ENCODE measurements at places on chromosomes 12 and 14.

- DNase-seq, result no peak
These were observed 12.5 kb downstream of the TM7SF3 start for GRCh38 chr12:27001663-27002062.

DNA sequence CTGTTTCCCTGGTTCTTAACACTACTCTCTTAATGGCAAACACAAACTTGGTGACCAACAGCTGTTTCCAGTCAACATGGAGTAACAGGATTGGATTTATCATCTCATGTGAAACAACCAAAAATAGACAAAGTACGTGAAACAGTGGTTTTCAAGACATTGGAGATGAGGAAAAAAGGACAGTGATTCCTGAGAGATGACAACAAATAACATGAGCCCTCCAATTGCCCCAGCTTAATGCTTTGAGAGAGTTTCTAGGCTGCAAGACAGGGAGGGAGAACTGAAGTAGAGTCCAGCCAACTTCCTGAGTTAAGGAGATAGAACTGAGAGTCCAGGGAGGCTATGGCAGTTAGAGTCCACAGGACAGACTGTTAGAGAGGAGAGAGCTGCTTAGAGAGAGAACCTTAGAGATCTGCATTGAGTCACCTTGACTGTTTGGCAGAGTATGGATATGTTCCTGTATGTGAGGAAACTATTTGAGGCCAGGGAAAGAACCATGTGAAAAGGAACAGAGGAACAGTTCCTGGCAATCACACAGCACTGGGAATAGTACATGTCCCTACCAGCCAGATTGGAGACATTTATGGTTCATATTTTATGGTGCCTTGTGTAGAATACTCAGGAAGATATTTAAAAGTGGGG is 106.4 kb downstream of the PCNX1 start:
- no peak for DNase-seq

DNA sequence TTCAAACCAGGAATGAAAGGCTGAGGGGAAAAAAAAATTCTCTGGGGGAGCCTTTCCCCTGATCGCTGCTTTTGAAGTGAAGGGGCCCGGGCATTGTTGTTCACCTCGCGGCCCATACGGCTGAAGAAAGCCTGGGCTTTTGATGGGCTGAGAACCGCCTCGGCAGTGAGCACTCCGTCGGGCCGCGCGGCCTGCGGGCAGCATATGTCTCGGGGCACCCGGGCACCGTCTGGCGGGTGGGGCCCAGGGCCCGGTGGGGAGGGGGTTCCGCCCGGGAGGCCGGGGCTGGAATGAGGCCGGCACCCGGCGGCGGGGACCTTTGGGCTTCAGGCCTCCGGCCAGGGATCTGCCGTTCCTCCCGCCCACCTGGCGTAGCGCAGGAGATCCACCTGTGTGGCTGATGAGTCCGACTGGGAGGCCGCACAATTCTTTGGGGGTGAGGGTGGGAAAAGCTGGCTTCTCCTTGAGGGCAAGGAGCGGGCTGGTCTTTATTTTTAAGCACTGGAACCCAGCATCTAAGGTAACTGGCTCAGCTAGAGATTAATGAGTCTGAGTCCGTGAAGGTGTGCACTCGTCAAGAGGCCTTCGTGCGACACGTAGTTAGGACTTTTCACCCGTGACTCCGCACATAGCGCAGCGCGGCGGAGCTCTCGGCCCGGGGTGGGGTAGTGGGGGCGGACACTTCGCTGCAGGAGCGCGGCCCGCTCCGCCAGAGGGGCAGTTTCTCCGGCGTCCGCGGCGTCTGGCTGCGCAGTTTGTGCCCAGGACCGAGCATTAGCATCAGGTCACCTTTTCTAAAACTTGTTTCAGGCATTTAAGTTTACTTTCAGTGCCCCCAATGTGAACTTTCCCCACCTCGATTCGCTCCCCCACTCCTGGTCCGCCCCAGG is 10.6 kb downstream of the FOXA1 start:
- DNase-seq, result no peak

- DNase-seq, result peak; percentile 54
These were observed 613 bp downstream of the DUSP16 start for GRCh38 chr12:12562016-12562483.

GRCh38 chr14:91419044-91419397 is 1.4 kb upstream of the CCDC88C start:
- DNase-seq, result no peak

GRCh38 chr14:68345738-68346137 is 447.1 kb downstream of the ZFP36L1 start:
- DNase-seq, result no peak

GRCh38 chr14:81315341-81315740 is 84.8 kb downstream of the STON2 start:
- DNase-seq, result no peak

- DNase-seq, result peak; percentile 46
These were observed 148.2 kb upstream of the CLEC14A start for GRCh38 chr14:38404100-38404541.

GRCh38 chr14:94572637-94573303 is 8.5 kb upstream of the SERPINA5 start:
- DNase-seq, result no peak

DNA sequence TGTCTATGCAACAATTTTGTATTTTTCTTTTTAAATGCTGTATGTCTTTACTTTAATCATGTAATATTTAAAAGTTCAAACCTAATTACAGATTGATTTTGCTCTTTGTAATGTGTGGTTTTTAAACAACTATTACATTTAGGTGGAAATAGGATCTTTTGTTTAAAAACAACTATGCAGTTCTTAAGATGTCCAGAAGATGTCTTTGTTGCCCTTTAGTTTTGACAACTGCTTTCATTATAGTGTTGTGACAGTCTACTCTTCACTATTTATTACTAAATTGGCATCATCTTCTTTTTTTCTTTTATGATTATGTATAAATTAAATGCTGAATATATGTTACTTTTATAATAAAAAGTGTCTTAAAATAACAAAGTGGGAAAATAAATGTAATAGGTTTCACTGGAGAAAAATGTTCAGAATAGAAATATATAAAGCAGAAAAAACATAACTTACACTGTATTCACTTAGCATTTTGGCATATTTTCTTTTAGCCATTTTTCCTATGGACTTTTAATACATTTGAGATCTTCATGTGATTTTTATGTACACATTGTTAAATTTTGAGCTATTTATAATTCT is 27.1 kb upstream of the PCNX4 start:
- peak; percentile 29 for DNase-seq

DNA sequence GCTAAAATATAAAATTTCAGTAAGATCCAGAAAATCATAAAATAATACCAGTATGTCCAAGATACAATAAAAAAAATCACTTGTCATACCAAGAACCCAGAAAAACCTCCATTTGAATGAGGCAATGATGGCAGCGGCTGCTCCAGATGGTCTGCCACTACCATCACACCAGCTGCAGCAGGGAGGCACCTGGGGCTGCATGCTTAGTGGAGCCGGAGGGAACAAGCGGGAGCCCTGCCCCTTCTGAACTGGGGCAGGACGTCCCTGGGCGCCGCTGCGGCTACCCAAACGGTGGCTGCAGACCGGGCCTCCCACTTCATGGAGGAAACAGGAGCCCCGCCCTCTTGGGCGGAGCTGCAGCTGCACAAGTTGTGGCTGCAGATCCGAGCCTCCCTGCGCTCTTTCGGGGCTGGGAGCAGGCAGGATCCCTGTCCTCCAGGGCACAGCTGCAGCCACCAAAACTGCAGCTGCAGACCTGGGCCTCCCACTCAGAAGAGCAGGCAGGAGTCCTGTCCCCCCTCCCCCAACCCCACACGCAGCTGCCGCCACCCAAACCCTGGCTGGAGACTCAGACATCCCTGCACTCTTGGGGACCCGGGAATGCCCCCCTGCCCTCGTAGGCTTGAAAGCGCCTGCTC is 36.1 kb upstream of the OR5AU1 start:
- peak; percentile 81 for DNase-seq

GRCh38 chr12:128818065-128819022 is 5.4 kb downstream of the SLC15A4 start:
- peak; percentile 73 for DNase-seq

DNA sequence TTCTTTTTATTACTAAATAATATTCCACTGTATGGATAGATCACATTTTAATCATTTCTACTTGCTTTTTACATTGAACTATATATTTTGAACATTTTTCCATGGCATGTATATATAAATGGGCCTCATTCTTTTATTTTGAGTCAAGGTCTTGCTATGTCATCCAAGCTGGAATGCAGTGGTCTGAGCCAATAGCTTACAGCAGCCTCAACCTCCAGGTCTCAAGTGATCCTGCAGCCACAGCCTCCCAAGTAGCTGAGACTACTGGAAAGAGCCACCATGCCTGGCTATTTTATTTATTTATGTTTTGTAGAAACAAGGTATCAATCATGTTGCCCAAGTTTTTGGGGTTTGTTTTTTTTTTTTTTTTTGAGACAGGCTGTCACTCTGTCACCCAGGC is 7.6 kb downstream of the FCF1 start:
- no peak for DNase-seq

GRCh38 chr12:81263072-81263471 is 185.2 kb downstream of the ACSS3 start:
- no peak for DNase-seq

GRCh38 chr12:72214163-72214562 is 58.0 kb upstream of the TRHDE start:
- no peak for DNase-seq

GRCh38 chr12:16330560-16330959 is 16.9 kb upstream of the MGST1 start:
- DNase-seq, result no peak

GRCh38 chr14:49977126-49977841 is 84.4 kb downstream of the ARF6 start:
- DNase-seq, result no peak

GRCh38 chr12:92382383-92382878 is 236.8 kb upstream of the BTG1 start:
- DNase-seq, result no peak

DNA sequence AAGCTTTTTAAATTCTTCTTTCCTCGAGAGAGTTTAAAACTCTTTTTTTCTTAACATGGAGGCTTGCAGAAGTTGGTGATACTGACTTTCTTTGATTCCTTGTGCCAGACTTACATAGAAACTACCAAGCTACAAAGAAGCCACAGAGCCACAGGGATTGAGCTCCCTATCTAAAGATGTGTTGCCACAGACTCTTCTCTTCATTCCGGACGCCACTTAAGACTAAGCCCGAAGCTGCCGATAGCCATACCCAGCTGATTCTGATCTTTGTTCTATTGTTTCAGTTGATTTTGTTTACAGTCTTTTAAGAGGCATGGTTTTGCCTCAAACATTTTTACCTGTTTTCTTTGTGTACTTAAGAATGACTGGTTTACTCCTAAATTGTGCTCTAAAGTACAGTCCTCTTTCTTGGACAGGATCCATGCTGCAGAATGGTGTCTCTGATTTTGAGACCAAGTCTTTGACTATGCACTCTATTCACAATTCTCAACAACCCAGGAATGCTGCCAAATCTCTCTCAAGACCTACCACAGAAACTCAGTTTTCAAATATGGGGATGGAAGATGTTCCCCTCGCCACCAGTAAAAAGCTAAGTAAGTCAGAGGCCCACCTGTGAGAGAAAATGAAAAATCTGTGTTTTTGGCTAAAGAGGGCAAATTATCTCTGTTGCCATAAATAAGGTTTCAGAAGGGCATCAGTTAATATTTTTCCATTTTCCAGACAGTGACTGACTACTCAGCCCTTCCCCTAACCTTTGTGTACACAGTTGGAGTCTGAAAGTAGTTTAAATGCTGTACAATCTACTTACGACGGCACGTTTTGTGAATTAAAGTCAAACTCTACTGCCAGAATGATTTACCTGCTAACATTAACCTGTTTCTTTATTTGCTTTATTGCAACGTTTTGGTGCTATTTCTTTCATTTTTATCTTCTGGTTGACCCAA is 42.1 kb upstream of the KCNH3 start:
- DNase-seq, result no peak

DNA sequence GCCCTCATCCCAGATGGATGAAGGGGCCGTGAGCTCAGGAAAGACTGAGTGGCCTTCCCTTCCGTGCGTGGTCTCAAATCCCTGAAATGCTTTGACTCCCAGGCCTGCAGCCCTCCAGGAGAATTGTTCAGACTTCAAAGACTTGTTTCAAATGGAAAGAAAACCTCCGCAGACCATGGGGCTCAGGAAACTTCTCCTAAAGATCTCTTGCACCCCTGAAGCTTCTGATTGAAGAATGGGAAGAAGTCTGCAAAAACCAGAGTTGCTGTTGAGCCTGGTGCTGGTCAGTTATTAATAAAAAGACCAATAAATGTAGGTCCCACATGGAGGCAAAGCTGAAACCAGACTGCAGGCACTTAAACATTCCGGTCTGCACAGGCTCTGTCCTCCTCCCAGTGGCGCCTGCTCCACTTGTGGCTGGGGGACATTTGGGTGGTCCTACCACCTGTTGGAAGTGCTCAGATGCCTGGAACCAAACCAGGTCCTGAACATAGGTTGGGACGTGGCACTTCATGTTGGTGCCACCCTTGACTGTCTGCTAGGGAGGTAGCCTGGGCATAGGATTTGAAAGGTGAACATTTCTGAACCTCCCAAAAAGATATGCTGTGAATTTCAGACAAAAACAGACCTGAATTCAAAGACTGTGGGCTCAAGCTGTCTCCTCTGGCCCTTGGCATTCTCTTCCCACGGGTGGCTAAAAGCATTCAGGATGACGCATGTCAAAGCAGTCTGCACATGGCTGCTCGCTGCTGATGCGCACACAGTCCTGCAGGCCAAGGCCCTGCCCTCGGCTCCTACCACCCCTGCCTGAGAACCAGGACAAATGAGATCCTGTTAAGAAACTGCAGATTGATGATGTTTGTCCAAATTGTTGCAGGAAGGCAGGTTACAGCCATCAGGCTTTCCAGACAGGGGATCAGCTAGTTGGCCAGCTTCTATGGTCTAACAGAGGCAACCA is 36.2 kb upstream of the MEG3 start:
- no peak for DNase-seq

DNA sequence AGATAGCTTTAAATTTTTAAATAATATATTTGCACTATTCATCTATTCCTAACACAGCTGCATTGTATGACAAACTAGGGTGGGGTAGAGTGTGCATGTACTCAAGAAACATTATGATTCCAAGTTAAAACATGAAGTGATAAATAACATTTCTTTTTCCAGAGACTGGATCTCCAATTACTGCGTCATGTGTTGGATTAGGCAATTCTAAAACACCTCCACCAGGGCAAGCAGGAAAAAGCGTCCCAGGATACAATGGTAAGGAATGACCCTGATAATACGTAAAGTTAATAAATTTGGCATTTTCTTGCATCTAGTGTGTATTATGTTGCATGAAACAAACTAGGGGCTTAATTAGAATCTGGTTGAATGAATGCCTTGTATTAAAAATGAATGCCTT is 138.9 kb downstream of the ACSS3 start:
- DNase-seq, result no peak

DNA sequence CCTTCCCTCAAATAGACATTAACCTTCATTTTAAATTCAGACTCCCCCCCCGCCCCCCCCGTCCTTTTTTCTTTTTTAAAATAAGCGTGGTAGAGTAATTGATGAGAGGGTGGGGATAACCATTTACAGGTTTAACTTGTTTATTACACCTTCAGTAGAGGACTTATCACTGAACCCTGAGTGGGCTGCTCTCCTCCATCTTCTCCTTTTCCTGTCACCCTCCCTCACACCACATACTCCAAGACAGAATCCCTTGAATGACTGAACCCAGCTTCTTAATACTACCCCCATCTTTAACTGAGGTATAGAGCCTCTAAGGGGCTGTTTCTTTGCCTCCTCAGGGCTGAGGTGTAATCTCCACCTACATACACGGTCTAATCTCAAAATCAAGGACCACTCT is 3.7 kb upstream of the IKZF4 start:
- no peak for DNase-seq
